ENCODE measurements at places on chromosomes 1 and 21.

GRCh38 chr1:54263601-54264226 is 63.7 kb downstream of the MRPL37 start:
- DNase-seq, result no peak

- no peak for DNase-seq
Measured at GRCh38 chr21:31052489-31053142, 14.3 kb upstream of the KRTAP19-8 start.

DNA sequence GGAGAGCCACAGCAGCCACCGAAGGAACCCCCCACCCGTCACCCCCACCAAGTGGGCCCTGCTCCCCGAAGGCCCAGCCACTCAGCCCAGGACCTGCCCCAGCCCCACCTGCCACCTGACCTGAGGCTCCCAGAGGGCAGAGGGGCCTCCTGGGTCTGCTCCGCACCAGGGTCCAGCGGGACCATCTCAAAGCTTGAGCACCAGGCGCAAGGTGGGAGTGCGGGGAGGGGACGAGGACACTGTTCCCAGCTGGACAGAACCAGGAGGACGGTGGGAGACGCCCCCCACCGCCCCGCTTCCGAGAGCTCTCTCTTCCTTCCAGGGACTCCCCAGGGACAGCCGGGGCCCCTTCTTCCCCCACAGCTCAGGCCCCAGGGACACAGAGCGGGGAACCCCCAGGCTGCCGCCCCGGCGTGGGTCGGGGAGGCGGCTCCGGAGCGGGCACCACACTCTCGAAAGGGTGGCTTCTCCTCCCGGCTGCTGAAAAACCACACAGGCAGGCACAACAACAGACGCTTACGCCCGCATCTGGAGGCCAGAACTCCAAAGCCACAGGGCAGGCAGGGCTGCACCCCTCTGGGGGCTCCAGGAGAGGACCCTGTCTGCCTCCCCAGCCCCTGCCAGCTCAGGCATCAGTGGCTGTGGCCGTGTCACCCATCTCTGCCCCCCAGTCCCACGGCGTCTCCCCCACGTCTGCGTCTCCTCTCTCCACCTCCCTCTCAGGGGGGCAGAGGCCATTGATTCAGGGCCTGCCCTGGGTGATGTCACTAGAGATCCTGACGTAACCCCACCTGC is 1.9 kb upstream of the TTLL10 start:
- DNase-seq, result no peak

GRCh38 chr1:24926563-24927249 is 3.4 kb downstream of the RUNX3 start:
- DNase-seq, result no peak

DNA sequence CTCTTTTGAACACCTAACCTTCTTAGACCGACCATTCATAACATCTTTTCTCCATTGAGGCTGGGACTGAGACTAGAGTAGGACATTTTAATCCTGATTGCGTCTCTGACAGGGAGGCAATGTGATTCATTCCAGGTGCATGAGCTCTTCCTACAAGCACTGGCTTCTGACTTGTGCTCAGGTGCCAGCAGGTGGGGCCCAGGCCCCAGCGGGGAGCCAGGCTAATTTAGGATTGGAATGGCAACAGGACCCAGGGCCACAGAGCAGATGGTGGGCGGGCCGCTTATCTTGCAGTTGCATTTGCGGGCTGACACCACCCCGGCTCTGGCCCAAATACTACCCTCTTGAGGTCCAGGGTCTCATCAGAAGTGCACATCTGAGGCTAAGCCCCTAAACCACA is 4.1 kb downstream of the GPA33 start:
- no peak for DNase-seq
